ENCODE measurements at places on chromosomes 7 and 10. TPM values are rescaled to one million over a fixed set of nuclear protein-coding genes. Genes with fewer than 3 reads are reported as not detected.
A peak's percentile ranks its signal among the peaks of the same experiment; 100 is the strongest.

DNA sequence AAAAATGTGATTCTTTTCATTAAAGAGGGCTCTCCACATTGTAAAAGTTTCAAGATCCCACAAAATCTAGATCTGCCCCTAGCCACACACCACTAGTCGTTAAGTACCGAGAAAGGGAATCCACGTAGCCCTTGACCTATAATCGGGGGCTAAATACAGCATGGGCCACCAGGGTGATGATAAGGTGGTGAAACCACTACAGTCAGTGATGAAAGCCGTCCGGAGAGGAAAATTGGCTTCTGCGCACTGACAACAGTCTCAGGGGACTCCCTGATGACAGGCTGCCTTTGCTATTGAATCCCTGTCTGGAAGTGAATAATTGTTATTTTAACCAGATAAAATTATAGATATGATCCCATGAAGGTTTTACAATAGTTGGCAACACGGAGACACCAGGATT, 4.6 kb downstream of the TECTB start:
- DNase-seq = no peak

GRCh38 chr10:116154651-116155050, 118.4 kb downstream of the GFRA1 start:
- no peak for DNase-seq

AKR1B15 gene
- not detected for total RNA-seq

DNA sequence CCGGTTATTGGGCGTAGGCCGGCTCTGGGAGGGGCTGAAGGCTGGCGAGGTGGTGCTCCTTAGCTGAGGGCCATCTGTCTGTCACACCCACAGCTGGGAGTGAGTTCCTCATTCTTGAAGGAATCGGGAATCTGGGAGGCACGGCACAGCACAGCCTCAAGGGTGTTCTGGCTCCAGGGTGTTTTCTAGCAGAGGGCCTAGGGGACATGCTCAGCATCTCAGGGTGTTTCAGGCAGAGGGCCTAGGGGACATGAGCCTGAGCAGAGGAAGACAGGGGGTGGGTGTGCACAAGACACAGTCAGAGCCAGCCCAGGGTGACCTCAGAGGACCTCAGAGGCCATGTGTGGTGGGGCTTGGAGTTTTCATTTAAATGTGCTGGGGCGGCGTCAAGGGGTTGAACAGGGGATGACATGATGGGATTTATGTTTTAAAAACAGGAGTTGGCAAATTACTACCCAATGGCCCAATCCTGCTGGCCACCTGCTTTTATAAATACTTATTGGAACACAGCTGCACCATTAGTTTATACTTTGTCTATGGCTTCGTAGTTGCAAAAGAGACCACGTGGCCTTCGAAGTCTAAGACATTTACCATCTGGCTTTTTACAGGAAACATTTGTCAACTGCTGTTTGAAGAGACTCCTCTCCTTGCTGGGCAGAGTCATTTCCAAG, 121.6 kb downstream of the PRKAG2 start:
- DNase-seq = peak; percentile 46

DNA sequence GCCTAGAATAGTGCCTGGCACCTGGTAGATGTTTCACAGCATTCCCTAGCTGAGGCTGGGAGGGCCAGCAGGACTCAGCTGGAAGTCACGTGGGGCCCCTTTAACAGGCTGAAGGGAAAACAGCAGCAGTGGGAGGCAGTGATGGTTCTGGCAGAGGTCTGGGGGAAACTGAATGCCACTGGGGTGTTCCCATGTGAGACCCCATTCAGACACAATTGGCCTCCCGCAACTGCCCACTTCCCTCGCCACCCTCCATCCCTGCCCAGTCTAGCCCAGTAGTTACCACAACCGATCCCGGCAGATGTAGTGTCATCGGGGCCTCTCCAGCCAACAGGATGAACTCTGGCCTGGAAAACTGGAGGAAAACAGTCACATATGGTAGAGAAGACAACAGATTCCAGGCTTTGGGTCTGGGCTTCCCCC, 38.3 kb downstream of the FRMPD2 start:
- DNase-seq = no peak

CYP3A4 gene
- total RNA-seq = not detected

GRCh38 chr7:116970238-116970910, 17.1 kb downstream of the ST7 start:
- DNase-seq = no peak

TRIL gene
- not detected for total RNA-seq

- no peak for DNase-seq
Measured at GRCh38 chr7:69762821-69763352, 164.6 kb downstream of the AUTS2 start.

DNA sequence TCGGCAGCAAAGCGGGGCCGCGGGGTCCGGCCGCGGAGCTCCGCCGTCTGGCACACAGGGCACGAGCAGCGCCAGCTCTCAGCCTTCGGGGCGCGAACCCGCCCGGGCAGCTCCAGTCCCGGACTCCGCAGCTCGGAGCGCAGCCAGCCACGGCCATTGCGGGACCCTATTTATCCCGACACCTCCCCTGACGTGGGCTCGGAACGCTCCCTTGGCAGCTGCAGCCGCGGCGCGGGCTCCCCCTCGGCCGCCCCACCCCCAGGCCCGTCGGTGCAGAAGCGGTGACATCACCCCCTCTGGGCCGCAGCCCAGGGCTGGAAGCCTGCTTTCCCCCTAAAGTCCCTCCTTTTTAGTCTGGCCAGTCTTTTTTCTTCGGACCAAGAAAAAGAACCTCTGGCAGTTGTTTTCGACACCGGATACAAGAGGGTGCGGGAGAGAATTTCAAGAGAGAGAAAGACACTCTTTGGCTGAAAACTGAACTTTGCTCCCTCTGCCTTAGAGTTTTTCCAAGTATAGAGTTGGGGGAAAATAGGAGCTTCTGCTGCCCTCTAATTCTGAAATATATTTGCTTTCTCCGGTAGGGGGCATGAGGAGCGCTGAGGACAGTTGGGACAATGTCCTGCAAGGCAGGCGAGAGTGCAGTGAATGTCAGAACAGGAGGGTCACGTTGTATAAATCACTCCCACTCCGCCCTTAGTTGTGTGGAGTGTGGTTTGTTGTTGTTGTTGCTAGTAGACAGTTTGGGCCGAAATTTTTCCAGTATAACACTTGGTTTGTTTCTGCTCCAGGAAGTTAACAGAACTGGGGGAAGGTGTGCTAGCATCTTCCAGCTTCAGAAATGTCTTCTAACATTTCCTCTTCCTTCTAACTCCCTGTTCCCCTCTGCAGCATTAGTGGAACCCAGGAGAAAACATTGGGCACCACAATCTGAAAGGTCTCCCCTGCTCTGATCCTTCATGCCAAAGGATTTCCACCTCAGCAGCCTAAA, at the start of gene SFRP4:
Gene SFRP4, minus strand, starts transcription at position 145 of the 988 bp plus-strand sequence. CDS start 280 bp downstream, outside the sequence.
- peak; percentile 19 for DNase-seq

SH2B2 gene
- 7.1 TPM for total RNA-seq

LFNG gene
- total RNA-seq = 50.6 TPM

GRCh38 chr7:37924491-37925041, 4.1 kb downstream of the EPDR1 start:
- no peak for DNase-seq

- no peak for DNase-seq
Measured at GRCh38 chr7:156003220-156004162, 191.2 kb upstream of the SHH start.

VSTM4 gene
- total RNA-seq = 0.09 TPM

- DNase-seq = peak; percentile 74
Measured at GRCh38 chr7:1533547-1534329, 3.2 kb downstream of the MAFK start.

NKX6-2 gene
- total RNA-seq = not detected

DNA sequence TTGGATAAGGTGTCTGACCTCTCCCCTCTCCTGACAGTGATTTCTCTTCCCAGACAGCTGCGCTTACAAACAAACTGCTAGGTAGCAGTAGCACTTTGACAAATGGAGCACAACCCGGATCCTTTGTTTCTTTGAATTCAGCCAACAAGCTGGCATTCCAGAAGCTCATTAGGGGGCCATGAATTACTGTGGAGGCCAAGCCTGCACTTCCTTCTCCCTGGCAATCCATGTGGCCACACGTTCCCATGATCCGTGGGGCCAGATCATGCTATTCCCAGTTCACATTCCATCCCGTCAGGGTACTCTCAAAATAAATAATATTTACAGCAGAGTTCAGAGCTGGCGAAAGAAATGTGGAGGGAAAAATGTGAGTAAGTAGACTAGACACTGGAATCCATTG, 172.4 kb downstream of the PRPF18 start:
- DNase-seq = no peak

DNA sequence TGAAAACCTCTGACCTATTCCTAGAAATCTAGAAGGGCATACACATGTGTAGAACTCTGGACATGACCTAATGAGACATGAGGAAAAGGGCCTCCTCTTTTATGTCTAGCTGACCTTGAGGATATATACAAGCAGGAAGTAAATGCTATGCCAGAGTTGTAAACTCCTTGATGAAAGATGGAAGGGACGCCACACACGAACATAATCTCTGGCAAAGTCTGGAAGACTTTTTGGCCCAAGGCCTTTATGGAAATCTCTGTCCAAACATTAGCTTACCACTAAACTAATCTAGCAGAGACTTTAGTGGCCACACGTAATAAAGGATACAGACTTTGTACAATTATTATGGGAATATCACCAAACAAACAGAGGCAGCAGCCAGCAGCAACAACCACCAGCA, 138.1 kb upstream of the THSD7A start:
- DNase-seq = no peak
